Stimulated activated CD8-positive, alpha-beta memory T cell treated with anti-CD3 and anti-CD28 coated beads, Interleukin-7, amount 100 ng/mL, for 1 hour (primary cell): ENCODE measurements at places on chromosomes 2 and 18.

DNA sequence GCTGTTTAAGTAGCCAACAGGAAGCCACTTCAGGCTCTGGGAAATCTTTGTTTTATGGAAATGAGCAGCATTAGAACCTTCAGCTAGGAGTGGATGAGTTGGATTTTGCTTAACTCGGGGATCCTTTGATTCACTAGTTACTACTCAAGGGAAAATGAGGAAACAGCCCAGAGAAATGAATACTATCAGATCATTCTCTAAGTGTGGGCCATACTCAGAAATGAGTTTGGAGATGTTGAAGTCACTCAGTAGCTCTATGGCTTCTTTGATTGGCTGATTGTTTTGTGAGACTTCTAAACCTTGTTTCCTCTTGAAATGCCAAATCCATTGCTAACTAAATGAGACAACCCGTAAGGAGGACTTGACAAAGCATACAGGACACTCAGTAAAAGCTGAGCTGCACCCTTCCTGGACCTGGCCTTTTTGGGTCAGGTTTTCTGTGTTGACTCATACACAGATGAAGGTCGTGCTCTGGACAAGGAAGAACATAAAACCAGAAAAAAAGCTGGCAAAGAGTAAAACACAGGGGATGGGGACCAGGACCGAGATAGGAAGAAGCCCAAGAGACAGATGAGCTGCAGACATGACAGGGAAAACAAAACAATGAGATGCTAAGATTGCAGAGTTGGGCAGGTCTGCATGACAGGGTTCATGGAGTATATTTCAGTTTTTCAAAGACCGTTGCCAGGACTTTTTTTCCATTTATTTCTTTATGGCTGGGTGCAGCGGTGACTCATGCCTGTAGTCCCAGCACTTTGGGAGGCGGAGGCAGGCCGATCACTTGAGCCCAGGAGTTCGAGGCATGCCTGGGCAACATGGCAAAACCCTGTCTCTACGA, 41.6 kb downstream of the INO80C start:
- DNase-seq, result no peak

DNA sequence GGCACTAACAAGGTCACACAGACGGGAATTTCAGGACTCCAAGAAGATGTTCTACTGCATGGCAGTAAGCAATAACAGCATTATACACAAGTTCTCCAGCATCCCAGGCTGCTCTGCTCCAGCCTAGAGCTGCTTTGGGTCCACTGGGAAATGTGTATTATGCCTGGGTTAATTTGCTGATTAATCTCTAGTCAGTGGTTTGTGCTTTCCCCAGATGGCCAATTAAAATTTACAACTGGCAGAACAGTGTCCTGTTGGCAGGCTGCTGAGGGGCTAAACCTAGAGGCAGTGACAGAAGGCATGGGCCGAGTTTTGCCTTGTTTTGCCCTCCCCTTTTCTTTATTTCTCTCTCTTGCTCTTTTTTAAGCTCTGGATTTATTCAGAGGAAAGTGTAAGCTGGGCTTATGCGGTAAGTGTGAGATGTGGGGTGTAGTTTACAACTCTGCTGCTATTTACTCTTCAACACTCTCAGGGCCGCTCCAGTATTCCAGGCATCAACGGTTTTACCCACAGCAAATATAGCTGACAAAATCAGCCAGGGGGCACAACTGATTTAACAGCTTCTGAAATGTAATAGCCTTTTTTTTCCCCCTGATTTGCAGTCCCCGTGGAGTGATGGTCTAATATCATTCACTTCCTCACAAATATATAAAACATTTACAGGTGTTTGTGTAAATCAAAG, 348.0 kb downstream of the GPD2 start:
- DNase-seq, result no peak

DNA sequence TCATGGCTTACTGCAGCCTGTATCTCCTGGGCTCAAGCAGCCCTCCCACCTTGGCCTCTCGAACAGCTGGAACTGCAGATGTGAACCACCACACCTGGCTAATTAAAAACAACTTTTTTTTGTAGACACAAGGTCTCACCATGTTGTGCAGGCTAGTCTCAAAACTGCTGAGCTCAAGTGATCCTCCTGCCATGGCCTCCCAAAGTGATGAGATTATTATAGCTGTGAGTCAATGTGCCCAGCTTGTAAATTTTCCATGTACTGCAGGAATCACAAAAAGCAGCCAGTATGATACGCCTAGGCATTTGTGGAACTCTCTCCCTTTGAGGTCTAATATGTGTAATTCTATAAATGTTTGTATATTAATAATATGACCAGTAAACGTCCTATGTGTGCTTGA, 59.9 kb downstream of the MSH6 start:
- no peak for DNase-seq

DNA sequence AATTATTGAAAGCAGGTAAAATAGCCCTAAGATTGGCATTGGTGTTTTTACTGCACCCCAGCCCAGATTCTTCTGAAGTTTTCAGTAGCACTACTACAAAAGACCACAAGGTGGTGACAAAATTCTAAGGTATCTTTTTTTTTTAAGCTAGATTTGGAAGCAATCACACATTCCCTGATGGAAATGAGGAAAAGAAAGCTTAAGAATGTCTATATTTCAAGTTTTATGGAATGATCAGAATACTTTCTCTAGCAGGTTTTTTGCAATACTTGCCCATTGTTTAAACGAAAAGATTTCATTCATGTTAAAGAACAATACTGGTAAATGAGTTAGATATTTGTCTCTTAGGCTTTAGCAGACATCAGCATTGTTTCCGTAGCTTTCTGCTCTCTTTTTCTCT, 32.1 kb upstream of the ZNF638 start:
- DNase-seq, result no peak

DNA sequence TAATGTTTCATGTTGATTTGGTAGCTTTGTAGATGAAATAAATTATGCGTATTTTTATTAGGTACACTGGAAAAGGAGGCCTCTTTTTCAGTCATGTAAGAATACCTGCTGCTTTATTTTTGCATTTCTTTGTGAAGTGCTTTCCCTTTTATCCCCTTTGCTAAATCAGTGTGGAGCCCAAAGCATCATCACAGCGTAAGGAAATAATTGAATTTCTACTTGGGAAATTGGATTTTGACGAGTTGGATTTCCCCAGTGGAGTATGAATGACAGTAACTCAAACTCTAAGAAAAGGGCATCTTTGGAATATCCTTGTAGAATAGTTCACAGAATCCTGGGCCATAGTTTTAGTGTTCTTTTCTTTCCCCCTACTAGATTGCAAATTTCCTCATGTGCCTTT, 97.2 kb downstream of the KCNJ3 start:
- DNase-seq, result no peak

GRCh38 chr2:109270505-109271312, 141.7 kb downstream of the SH3RF3 start:
- DNase-seq, result no peak

DNA sequence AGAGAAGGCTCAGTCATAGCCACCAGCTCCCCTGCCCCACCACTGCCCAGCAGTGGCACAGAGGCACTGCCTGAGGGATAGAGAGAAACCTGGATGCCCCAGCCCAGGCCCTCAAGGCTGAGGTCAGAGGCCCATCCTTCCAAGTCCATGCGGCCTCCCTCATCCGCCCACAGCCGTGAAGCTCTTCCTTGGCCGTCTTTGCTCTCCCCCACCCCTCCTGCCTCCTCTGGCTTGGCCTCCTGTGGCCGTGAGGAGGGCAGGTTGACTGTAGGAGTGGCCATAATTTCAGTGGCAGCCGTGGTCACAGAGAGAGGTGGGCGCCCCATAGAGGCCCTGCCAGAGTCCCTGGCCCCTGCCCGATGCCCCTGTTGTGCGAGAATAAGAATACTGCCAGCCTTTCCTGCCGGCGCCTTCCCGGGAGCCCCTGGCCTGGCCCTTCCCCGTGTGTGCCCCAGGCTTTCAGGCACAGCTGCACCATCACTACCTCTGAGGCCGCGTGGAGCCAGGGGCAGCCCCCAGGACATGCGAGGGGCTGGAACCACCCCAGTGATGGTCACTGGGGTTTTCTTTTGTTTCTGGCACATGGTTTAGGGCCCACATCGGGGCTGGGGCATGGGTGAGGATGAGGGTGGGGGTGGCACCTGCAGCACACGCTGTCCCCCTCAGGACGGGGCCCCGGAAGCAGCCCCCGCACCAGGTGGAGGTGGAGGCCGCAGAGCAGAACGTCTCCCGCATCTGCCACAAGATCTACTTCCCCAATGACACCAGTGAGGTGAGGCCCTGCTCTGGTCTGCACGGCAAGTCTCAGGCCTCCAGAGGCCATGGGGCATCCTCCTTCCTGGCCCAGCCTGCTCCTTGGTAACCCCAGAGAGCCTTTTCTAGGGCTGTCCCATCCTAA, 13.1 kb upstream of the GPR17 start:
- no peak for DNase-seq

DNA sequence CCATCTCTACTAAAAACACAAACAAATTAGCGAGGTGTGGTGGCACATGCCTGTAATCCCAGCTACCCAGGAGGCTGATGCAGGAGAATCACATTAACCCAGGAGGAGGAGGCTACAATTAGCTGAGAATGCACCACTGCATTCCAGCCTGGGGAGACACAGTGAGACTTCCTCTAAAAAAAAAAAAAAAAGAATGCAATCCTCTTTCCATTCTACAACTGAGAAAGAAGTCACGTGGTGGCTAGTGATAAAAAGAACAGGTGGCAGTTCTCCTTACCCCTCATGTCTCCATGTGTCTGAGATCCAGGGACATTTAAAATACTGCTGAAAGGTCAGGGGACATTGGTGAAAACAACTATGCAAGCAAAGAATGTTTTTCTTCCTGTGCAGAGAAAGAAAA, 24.4 kb upstream of the GPR39 start:
- DNase-seq, result no peak

DNA sequence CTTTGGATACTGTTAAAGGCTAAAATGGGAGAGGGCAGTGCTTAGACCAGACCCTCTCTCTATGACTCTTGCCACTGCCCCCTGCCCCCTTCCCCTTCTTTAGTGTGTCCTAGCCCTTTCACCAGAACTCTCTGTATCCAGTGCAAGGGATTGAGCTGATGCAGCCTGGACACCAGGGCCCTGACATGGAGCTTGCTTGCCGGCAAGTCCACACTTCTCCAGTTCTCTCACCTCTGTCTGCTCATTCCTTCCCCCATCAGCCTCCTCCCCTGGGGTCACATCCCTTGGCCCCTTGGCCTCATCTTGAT, 1.5 kb upstream of the WNT6 start:
- no peak for DNase-seq

GRCh38 chr18:61470031-61470674, 136.9 kb downstream of the CDH20 start:
- DNase-seq, result no peak

DNA sequence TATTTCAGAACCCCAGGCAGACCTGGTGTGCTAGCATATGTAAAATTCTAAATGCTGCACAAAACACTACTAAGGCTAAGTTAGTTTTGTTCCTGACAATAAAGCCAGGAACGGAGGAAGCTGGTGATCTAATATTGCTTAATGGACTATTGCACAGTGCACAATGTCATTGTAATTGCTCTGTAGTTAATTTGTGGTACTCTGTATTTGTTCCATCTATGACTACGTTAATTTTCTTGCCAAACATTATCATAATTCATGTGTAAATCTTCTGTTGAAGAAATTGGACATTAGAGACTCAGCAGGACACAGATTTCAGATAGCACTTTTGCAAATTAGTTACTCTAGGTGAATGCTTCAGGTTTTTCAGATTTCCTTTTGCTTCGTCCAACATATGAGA, 232.3 kb downstream of the RIT2 start:
- DNase-seq, result no peak

GRCh38 chr2:222483513-222484039, 59.2 kb downstream of the SGPP2 start:
- no peak for DNase-seq

GRCh38 chr2:149037851-149038250, 648 bp upstream of the LYPD6B start:
- no peak for DNase-seq

- DNase-seq, result no peak
Observed at GRCh38 chr2:233385489-233386044, 31.3 kb downstream of the DGKD start.

GRCh38 chr2:217870528-217871011, 132.2 kb downstream of the TNS1 start:
- no peak for DNase-seq

DNA sequence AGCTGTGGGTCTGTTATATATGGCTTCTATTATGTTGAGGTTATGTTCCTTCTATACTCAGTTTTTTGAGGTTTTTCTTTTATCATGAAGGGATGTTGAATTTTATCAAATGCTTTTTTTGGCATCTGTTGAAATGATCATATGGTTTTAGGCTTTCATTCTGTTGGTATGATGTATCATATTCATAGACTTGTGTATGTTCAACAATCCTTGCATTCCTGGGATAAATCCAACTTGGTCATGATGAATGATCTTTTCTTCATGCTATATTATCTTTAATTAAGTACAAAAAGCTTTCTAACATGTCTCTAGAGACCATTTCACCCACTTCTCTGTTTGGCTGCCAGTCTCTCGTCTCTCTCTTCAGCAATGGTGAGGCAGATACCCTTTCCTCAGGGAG, 54.2 kb downstream of the MDH1 start:
- DNase-seq, result no peak

DNA sequence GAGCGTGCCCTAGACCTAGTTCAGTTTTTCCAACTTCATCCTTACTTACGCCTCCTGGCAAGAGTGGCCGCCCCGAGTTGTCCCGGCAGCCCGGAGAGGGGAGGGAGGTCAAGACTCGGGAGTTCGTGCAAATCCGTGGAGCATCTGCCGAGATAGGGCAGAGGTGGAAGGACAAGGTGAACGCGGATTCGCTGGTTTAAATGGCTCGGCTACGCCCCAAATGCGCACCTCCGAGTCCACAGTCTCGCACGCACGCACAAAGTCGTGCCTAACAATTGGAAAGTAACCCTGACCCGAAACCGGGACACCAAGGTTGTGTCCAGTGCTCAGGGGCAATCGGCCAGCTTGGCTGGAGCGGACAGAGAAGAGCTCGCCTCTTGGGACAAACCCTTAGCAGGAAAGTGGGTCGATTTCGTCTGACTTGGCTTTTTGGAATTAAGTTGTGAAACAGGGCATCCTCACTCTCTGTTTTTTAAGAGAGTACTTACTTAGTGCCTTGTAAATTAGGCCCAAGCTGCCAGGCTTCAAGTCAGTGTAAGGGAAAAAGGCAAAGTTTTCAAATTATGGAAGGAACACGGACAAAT, 726 bp upstream of the SS18 start:
- no peak for DNase-seq

DNA sequence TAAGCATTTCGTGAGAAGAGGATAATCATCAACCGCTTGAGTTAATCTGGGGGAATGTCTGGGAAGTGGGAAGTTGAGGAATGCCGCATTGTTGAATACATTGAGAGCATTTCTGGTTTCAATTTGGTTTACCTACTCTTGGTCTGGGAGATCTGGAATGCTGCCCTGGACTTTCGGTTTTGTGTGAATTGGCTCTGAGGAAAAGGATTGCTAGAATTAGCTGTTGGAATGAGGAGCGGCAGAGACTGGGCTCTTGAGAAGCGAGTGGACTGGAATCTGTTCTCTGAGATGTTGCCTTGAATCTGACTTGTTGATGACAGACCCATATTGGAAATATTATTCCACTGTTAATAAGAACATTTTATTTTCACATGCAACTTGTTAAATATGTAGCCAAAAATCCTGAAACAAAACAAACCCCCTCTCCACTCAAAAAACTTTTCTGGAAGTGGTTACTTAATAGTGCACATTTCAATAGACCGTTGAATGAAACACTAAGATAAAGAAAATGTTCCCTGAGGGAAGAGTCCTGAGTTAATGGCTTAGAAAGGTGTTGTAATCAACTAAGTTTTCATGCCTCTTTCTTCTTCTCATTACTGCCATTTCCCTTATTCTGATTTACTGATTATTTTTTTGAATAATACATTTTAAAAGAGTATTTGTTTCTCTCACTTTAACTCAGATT, 50.8 kb downstream of the PTPRM start:
- DNase-seq, result no peak
